ENCODE measurements at places on chromosomes 2 and 18. TPM values are rescaled to one million over a fixed set of nuclear protein-coding genes. Genes with fewer than 3 reads are reported as not detected.

The CNDP1 gene
- 4.0 TPM for total RNA-seq

The ZBTB7C gene
- total RNA-seq = 24.1 TPM

The EVX2 gene
- total RNA-seq = not detected

The CPO gene
- total RNA-seq = 0.23 TPM

The OSR1 gene
- total RNA-seq = 4.9 TPM

The GREB1 gene
- total RNA-seq = 12.5 TPM

The PDE11A gene
- total RNA-seq = 2.8 TPM

The RFTN2 gene
- 5.5 TPM for total RNA-seq

The UGT1A3 gene
- total RNA-seq = 0.86 TPM

The SLC23A3 gene
- 4.7 TPM for total RNA-seq

The TNS1 gene
- total RNA-seq = 469 TPM

All from mucosa of gallbladder (tissue), 1 donor.